ENCODE measurements at places on chromosomes 7 and 10.

DNA sequence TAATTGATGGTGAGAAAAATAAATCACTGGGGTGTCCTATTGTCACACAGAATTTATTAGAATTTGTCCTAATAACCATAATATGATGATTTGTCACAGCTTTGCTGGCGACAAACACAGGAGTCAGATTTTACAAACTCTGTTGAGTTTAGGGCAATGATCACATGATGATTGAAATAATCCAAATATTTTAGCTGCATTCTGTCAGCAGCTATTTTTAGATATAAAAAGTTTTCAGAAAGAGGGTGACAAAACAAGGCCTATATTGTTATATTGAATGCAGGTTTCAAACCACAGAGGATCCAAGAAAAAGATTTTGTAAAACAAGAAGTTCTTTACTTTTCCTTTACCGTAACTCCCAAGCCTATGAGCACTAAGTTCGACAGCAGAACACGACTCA is 178.8 kb downstream of the ADAM12 start:
- DNase-seq = no peak

DNA sequence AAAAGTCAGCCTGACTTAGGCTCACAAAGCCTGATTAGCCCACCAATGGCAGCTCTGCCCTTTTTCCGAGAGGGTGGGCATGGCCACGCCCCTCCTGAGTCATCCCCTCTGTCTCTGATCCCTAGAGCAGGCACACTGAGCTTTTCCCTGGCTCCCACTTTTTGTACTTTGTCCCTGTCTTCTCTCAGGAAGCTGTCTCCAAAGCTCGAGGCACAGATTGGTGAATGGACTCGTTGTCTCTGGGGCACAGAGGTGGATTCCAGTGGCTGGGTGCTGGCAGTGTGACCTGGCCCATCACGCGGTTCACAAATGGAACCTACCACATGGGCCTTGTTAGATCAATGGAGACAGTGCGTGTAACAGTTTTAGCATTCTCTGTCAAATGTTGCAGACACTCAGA is 313.5 kb downstream of the WDR37 start:
- no peak for DNase-seq

DNA sequence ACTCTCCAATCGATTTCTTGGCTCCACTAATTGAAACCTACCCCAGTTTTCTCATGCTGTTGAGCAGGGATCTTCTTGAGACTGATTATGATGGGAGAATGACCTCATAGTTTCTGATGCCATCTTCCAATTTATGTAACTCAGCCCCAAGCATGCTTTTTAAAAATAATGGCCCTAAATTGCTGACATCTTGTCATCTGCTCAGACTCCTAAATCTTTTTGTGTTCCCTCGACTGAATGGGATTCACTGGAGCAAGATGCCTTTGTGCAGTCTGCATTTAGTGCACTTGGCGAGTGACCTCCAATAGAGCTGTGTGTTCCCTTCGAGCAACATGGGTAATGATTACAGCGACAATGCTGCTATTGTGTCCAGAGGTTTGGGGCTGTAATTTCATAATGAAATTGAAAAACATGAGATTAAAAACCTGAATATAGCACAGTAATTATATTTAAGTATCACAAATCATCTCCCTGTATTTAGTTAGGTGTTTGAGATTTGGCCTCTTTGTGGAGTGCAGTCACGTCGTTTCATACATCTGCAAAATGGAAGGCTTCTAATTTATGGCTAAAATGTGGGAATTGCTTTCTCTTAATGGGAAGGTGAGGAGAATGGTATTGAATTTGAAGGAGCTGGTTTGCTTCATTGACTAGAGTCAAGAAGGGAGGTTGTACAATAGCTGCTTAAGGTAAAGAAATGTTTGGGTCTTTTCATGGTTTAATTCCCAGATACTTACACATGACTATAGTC is 192.9 kb downstream of the AUTS2 start:
- DNase-seq = no peak

DNA sequence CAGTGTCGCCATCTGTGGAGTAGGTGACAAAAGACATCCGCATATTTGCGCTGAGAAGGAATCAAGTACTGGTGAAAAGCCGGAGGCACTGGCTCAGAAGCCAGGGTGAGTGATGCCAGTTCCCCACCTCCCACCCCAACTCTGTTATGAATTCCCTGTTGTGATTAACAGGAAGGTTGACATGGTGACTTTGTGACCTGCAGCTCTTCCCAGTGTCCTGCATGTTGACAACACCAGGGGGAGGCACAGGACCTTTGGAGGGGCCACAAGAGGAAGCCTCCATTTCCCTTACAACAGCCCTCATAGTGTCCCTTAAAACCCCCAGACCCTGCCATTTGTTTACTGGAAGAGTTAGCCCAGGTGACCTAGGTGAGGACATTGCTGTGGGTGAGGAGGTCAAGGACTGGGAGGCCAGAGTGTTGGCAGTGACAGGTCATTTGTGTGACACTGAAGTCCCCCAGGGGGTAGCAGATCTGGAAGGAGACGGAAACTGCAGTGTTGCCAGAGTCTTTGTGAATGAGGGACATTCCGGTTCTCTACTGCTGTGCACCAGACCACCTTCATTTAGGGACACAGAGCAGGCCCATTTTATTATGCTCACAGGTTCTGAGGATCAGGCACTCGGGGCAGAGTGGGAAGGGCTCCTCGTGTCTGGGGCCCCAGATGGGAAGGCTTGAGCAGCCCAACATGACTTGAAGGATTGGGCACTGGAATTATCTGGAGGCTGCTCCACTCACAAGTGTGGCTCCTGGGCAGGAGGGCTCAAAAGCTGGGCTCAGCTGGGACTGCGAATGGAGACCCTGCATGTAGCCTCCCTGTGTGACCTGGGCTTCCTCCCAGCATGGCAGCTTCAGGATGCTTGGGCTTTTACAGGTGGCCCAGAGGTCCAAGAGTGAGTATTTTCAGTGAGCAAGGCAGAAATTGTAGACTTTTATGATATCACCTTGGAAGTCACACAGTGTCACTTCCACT is 13.0 kb upstream of the ANTXRL start:
- no peak for DNase-seq

DNA sequence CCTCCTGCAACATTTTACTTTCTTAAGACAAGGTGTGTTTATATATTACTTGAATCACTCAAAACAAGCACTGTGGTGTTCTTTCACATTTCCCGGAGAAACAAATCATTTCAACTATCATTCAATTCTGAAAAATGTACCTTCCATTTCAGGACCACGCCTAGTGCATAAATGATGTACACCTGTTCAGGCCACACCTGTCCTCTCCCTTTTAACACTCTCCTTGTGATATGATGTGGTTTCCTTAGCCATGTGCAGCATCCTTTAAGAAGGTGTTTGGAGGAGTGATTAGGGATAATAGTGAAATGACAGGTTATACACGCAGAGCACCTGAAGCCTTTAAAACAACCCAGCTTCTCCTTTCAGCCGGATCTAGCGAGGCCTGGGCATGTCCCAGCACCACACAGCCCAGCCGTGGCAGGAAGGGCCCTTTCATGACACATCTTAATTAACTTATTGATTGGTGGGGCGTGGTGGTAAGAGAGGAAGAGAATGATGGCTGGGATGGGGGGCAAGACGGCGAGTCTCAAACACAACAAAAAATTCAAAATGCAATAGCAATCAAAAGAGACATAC is 26.9 kb downstream of the ABLIM1 start:
- DNase-seq = no peak

- DNase-seq = no peak
These were observed 47.7 kb downstream of the NOC3L start for GRCh38 chr10:94315024-94315451.

- no peak for DNase-seq
These were observed 55.3 kb upstream of the NRBF2 start for GRCh38 chr10:63077800-63078199.

DNA sequence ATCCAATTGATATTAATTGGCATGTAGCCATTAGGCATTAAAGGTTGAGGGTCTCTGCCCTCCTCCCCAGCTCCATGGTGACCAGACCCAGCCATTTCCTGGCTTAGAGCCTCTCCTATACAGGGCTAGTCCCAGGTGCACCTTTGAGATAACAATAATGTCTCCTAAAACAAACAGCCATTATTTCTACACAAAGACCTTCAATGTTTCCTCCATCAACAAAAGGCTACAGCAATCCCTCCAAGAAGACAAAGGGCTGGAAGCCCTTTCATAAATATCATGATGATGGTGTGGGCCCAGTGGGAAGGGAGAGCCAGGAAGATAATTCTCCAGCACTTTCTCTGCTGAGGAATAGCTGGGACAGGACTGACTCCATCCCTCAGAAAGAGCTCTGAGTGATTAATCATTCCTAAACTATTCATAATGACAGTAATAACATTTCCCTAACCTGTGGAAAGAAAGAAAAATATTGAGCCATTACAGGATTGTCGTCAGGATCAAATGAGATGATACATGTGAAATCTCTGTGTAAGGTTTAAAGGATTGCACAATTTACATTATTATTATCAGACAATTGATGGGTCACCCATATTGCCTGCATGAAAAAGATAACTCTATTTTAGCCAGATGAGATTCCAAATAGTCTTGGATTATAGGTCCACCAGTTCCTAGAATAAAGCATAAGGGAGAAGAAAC is 10.2 kb downstream of the PKD2L1 start:
- no peak for DNase-seq

DNA sequence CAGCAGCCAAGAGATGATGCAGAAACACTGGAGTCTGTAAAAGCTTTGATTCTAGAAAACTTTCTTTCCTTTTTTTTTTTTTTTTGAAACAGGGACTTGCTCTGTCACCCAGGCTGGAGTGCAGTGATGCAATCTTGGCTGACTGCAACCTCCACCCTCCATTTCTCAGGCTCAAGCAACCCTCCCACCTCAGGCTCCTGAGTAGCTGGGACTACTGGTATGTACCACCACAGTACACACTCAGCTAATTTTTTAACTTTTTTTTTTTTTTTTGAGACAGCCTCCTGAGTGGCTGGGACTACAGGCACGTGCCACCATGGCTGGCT is 17.0 kb upstream of the BAG3 start:
- no peak for DNase-seq

DNA sequence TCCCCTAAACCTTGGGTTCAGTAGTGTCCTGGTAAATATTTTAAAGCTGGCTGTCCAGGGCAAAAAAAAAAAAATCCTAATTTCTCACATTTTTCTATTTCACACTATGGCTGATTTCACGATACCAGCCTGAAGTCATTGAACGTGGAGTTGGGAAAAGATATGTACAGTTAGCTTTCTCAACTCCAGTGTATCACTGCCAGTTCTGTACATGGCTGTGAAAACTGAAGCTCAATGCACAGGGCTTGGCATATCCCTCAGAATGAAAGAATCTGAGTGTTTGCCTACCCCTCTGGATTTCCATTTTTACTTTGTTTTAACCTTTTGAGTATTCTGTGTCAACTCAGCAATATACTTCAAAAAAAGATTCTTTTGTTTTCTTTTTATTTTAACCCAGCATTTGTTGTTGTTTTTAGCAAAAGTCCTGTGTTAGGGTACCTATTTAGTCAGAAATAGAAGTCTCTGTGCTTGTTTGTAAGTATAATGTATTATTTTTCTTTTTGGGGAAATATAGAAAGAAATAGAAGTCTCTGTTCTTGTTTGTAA is 274.5 kb downstream of the ADK start:
- no peak for DNase-seq

GRCh38 chr7:42237811-42238541 is 967 bp upstream of the GLI3 start:
- DNase-seq = no peak

- DNase-seq = no peak
These were observed 49.0 kb upstream of the LYZL1 start for GRCh38 chr10:29239569-29240472.

- no peak for DNase-seq
These were observed 155.0 kb downstream of the PTPRN2 start for GRCh38 chr7:158432369-158433341.

DNA sequence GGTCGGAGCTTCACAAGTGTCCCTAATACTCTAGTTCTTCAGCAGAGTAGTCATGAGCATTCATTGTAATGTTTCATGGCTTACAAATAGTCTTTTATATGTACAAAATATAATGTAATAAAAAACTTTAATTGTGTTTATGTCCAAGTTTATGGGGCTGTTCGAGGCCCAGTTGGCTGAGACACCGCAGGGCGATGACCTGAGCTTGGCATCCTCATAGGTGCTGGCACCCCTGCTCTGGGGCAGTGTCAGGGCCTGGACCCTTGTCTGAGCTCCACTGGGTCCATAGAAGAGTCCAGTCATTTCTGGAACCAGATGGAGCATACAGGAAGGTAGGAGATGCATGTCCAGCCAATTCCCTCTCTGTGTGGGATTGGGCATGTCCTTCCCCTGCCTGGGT is 12.9 kb upstream of the ZMIZ1 start:
- DNase-seq = no peak

DNA sequence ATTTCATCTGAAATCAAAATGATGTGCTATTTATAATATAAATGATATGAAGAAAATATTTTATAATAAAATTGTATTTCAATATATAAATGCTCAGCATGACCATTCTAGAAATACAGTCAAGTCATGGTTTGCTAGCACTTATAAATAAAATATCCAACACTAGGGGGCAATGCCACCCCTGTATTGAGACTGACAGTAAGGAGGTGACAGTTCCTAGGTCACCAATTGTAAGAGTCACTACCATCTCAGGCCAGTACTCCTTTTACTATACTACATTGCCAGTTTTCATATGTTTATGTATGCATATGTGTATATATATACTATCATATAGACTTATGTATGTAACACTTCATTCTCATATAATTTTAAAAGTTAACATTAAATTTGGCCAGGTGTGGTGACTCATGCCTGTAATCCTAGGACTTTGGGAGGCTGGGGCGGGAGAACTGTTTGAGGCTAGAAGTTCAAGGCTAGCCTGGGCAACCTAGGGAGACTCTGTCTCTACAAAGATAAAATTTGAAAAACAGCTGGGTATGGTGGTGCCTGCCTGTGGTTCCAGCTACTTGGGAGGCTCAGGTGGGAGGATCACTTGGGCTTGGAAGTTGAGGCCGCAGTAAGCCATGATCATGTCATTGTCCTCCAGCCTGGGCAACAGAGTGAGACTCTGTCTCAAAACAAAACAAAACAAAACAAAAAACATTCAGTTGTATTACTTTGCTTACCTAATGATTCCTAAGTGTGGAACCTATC is 2.4 kb upstream of the CNOT4 start:
- DNase-seq = no peak

DNA sequence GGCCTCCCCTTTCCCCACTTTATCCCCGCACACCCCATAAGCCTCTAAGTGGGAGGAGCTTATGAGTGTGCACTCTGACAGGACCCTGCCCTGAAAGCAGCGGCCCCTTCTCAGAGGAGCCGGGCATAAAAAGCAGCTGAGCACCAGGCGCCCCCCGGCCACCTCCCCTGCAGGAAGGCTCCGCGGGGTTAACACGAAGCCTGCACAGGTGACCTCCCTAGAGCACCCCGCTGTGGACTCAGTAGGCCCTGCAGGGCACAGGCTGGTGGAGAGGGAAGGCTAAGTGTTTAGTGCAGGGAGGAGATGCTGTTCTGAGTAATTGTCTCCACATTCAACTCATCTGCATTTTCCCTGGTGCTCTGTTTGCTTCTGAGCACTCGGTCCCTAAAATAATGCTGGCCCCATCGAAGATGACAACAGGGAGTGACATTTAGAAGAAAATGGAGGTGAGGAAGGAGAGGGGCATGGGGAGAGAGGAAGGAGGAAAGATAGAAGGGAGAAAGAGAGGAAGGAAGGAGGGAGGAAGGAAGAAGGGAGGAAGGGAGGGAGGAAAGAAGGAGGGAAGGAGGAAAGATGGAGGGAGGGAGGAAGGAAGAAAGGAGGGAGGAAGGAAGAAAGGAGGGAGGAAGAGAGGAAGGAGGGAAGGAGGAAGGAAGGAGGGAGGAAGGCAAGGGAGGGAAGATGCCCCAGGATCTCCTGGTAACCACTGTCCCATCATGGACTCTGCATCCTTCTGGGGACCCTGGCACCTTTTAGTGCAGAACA is 25.4 kb upstream of the CNPY1 start:
- DNase-seq = no peak

GRCh38 chr10:112421731-112422130 is 25.0 kb downstream of the ZDHHC6 start:
- DNase-seq = no peak
